ENCODE measurements at places on chromosomes 11 and 22. TPM values are rescaled to one million over a fixed set of nuclear protein-coding genes. Genes with fewer than 3 reads are reported as not detected.

Gene ENTHD1
- total RNA-seq: not detected

Gene A4GALT
- total RNA-seq: 19.4 TPM

Gene TPCN2
- total RNA-seq: 14.0 TPM

Gene TRABD
- total RNA-seq: 40.5 TPM

Gene NCR3LG1
- 1.7 TPM for total RNA-seq

Gene ANGPTL5
- 0.05 TPM for total RNA-seq

Gene BTBD18
- total RNA-seq: not detected

Gene OR5P2
- total RNA-seq: not detected

Gene DKK3
- 11.1 TPM for total RNA-seq

Gene RAB39A
- total RNA-seq: 0.66 TPM

Gene PKNOX2
- total RNA-seq: not detected

Gene LARGE1
- 5.9 TPM for total RNA-seq

Gene UCP2
- total RNA-seq: 85.6 TPM

Gene OR10D3
- total RNA-seq: not detected

Gene MTA2
- 87.1 TPM for total RNA-seq

Gene KRTAP5-9
- total RNA-seq: not detected

Gene KDM4D
- total RNA-seq: 0.45 TPM
